ENCODE measurements at places on chromosomes 11 and 22.

DNA sequence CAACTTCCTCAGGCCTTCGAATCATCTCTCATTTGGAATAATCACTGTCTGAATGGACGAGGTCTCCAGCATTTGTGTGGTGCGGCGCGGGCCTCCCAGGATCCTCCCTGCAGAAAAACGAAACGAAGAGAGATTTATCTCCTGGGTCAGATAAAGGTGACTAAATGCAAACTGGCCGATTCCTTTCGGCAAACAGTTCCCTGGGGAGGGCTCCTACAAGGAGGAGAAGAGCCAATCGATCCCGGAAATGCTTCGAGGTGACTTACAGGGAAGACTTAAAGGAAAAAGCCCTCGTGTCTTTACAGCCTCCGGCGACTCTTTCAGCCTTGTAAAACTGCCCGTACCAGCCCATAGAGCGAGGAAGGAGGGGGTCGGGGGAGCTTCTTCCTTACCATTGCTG is 126.5 kb downstream of the MIAT start:
- DNase-seq, result no peak

- DNase-seq, result no peak
These were observed 89.6 kb downstream of the CSNK2A3 start for GRCh38 chr11:11263238-11264005.

DNA sequence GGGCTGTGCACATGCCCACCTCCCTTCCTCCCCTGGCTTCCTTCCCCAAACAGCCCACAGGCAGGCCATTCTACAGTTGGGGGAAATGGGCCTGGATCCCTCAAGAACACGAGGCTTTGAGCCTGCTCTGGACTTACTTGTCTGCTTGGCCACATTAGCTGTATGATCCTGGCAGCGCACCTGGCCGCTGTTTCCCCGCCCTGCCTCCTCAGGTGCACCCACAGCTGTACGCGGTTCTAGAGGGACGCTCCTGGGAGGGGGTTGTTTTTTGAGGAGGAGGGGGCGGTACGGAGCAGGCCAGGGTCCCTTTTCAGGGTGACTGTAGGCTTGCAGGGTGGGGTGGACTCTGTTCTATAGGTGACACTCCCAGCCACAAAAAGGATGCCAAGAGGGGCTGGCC is 11.5 kb upstream of the SUN2 start:
- DNase-seq, result no peak

DNA sequence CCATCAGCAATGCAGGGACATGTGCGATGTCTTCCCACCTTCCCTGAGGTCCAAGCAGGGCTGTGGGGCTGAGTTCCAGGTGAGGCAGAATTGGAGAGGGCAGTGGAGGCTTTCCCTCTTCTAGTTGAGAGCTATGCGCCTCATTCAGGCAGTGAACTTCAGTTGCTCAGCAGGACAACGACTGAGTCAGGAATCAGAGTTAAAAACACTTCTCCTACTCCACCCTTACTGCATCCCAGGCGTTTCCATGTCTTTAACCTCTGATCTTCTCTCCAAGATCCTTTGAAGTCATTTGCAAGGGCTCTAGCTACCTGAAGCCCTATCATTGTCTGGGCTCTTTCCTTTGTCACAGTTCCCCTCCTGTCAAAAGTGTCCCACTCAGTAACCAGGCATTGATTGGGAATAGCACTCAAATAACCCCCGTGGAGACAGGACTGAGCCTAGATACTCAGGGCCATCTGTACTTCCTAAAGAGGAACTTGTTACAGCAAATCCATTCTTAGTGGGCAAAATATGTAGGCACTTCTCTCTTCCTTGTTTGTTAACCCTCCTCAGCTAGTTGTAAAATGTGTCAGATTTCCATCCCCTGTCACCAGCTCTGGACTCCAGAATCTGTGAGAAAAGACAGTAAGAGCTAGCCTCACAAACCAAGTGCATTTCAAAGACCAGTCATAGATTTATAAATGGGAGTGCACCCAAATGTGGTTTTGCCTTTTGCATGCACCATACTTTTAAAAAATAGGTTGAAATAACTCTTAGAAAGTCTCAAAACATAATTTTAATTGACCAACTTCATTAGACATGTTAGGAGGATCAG is 72.5 kb upstream of the MYO18B start:
- no peak for DNase-seq

DNA sequence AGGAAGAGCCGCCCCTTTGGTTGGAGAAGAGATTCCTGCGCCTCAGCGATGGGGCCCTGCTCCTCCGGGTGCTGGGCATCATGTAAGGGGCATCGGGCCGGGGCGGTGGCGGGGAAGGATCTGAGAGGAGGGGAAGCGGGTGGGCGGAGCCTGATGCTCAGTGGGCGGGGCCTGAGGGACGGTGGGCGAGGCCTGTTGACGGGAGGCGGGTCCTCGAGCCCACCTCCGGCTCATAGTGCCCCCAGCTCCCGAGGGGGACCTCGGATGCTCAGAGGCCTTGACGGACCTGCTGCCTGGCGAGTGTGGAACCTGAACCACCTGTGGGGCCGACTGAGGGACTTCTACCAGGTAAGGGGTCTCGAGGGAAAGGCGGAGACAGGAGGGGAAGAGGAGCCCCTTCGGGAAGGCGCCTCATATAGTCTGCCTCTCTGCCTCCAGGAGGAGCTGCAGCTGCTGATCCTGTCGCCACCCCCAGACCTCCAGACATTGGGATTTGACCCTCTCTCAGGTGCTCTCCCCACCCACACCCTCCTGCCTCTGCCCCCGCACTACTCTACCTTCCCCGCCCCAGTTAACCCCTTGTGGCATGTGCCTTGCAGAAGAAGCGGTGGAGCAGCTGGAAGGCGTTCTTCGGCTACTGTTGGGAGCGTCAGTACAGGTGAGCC is 799 bp downstream of the CCDC88B start:
- peak; percentile 71 for DNase-seq

- no peak for DNase-seq
These were observed 11.6 kb downstream of the TMEM132A start for GRCh38 chr11:60935676-60936442.

GRCh38 chr22:45290410-45290936 is 5.7 kb downstream of the UPK3A start:
- no peak for DNase-seq

- no peak for DNase-seq
These were observed 34.1 kb upstream of the ME3 start for GRCh38 chr11:86706338-86707131.

DNA sequence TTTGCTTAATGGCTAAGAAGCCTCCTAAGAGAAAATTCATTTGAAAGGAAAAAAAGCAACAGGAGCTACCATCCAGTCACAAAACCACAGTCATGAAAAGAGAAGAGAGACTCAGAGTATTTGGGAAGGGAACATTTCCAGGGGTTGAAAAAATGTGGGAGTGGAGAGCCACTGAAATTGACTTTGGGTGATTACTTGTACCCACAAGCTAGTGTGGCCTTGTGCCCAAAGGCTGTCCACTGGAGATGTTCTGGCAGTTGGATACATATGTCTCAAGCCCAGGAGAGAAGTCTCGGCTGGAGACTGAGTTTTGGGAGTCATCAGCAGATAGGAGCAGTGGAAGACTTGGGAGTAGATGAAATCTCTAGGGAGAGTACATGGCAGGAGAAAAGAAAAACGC is 3.2 kb upstream of the APOA5 start:
- DNase-seq, result no peak

GRCh38 chr11:223026-223789 is 12.9 kb downstream of the SIRT3 start:
- DNase-seq, result no peak

DNA sequence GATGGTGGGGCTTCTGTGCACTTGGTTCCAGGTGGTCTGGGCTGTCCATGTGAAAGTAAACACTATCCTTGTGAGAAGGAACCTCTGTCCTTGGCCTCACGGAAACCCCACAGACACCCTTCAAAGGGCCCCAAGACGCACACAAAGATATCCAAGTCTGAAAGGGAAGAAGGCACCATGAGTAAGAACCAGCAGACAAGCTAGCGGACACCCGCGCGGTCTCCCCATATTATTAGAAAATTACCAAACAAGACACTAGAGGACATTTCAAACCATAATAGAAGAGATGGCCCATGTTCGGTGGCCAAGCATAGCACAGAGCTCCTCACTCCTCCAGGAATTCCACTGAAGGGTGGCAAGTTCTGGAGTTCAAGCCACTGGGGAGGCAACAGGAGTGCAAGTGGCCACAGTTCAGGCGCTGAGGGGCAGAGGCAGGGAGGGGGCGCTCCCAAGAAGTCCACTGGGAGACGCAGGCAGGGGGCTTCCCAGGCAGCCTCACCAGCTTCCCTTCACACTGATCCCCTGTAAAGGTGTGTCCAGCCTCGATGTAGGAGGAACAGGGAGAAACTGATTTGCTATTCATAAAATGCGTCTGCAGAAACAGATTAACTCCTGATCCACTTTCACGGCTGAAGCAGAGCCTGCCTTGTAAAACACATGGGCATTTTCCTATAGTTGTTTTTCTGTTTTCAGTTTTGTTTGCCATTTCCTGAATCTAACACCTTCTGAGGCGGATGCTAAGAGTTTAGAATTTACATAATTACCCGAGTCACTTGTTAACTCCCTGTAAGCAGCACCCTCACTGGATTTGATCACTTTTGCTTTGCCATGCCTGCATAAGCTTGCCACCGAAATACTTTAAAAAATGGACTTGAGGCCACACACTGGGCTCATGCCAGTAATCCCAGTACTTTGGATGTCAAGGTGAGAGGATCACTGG is 9.1 kb upstream of the PPARA start:
- DNase-seq, result no peak
